Stimulated activated CD4-positive, alpha-beta T cell treated with anti-CD3 and anti-CD28 coated beads, TNF-alpha, amount 100 ng/mL, for 48 hours (primary cell): ENCODE measurements at places on chromosomes 2 and 18.

- no peak for DNase-seq
Observed at GRCh38 chr18:58044370-58045241, 580 bp downstream of the NEDD4L start.

- DNase-seq = no peak
Observed at GRCh38 chr2:84904717-84905174, 710 bp upstream of the TMSB10 start.

- DNase-seq = no peak
Observed at GRCh38 chr2:13057671-13058070, 340.9 kb downstream of the TRIB2 start.

DNA sequence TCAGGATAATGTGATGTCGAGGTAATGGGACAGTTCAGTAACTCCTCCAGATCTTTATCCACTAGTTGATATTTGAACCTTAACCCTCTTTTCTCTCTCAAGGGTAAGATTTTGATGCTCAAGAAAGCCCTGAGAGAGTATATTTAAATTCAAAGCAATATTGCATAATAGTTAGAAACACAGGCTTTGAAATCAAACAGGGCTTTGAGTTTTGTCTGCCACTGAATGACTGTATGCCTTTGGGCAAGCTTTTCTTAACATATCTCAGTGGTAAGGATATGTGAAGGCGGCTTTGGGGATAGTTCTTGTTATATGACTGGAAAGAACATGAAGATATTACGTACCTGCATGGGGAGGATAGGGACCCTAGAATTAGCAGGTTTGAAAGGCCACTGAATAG, 11.1 kb downstream of the ITPRID2 start:
- DNase-seq = no peak

GRCh38 chr2:85755122-85756027, 1.6 kb downstream of the ATOH8 start:
- no peak for DNase-seq

- no peak for DNase-seq
Observed at GRCh38 chr2:223727562-223727961, 109.8 kb downstream of the AP1S3 start.

DNA sequence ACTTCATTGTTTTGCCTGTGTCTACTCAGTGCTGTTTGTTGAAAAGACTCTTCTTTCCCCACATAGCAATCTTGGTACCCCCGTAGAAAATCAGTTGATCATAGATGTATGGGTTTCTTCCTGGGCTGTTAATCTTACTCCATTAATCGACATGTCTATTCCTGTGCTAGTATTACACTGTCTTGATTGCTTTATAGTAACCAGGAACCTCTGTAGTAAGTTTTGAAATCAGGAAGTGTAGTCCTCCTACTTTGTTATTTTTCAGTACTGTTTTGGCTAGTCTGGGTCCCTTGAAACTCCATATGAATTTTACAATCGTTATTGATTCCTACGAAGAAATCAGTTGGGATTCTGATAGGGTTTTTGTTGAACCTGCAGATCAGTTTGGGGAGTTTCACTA, 78.8 kb upstream of the FAM136A start:
- no peak for DNase-seq

DNA sequence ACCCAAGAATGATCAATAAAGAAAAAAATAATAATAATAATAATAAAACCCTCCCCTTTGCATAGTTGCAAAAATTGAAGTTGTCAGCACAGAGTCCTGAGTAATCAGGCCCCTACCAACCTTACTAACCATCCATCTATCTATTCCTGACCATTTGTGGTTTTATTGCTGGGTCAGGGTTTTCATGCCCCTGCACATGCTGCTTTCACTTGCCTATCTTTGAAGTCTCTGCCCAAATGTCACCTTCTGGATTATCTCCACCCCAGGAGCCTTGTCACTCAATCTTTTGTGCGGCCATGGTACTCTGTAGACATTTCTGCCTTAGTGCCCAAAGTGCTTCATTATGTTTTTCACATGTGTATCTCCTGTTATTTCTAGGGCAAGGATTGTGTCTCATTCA, 35.1 kb downstream of the SLC30A6 start:
- no peak for DNase-seq

DNA sequence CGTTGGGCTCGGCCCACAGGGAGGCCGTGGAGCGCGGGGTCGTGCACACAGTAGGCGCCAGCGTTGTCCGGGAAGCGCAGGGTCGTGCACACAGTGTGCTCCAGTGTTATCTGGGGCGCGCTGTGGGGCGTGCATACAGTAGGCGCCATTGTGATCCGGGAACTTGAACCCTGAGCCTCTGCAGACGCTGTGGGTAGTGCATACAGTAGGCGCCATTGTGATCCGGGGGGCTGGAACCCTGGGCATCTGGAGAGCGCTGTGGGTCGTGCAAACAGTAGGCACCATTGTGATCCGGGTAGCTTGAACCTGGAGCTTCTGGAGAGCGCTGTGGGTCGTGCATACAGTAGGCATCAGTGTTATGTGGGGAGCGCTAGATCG, 793 bp downstream of the ZNF236 start:
- no peak for DNase-seq

DNA sequence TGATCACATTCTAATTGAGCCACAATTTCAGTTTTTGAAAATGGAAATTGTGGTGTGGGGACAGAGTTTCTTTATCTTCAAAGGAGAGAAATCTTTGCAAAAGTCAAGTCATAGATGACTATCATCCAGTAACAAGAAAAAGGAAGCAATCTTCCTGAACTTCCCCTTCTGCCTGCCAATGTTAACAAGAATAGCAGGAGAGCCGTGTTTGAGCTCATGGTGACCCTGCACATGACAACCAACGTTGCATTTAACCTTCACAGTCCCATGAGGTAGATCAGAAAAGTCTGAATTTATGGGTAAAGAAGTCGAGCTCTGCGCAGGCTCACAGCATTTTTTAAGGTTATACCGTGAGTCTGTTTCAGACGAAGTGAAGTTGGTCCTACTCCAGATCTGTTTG, 454.9 kb downstream of the LPIN1 start:
- DNase-seq = no peak

DNA sequence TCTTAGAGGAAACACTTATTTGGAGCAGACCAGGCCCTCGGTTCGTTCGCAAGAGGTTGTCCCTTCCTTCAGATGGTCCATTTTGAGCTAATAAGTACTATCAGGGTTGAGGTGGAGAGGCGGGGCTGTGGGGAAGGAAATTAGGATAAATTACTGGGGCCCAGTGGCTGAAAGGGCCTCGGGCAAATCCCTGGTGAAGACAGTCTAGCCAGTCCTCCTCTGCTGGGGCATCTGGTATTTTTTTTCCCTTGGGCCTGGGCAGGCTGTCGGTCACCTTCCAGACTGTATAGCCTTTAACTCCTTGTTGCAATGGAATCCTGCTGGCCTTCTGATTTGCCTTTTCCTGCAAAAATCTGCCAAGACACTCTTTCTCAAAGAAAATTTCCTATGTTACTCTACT, 1.7 kb upstream of the MYO3B start:
- DNase-seq = no peak

DNA sequence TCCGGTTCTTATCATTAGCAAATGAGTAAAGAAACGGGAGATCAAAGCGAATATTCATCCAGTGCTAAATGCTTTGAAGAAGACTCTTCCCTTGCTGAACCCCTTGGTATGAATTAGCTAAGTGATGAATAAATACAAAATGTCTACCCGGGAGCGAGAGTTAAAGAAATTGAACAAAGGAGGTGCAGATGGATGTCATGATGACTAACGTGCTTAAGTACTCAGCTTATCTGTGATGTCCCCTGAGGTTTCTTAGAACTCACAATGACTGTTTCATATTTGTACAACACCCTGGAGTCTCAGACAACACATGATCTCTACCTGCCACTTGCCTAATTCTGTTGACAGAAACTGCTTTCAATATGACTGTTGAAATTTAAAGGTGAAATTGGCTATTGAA, 148.5 kb downstream of the TMEM200C start:
- no peak for DNase-seq

- peak; percentile 95 for DNase-seq
Observed at GRCh38 chr2:60756097-60757087, at the start of gene PAPOLG. PAPOLG (plus strand) TSS chr2:60756268; CDS start chr2:60756479, 211 bp downstream.

DNA sequence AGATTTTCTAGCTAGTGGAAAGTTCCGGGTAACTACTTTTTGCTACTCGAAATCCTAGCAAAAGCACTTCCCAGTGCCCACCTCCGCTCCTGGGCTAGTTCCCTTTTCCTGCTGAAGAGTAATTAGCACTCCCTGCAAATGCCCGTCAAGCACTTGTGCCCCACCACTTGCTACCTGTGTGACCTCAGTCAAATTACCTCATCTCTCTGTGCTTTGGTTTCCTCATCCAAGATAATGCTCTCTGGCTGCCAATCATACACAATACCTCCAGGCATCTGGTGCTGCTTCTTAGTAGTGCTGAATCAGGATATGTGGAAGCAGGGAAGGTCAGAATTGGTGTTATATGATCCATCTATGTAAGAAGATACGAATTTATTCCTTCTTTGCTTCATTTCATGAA, 102.1 kb upstream of the CDCA7 start:
- no peak for DNase-seq

DNA sequence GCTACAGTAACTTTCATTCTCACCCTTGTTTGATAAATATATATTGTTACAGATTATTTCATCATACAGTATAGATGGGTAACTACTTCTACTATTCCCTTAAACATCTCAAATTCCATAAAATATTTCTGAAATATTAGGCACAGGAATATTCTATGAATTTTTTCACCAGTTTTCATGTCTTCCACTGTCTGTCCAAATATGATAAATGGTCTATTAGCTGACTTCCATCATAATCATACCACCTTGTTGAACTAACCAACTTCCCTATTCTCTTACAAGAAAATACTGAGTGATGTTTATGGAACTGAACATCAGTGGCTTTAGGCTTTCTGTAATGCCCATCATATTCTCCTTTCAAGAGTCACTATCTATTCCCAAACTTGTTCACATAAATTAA, 82.4 kb downstream of the TRAPPC8 start:
- DNase-seq = no peak

DNA sequence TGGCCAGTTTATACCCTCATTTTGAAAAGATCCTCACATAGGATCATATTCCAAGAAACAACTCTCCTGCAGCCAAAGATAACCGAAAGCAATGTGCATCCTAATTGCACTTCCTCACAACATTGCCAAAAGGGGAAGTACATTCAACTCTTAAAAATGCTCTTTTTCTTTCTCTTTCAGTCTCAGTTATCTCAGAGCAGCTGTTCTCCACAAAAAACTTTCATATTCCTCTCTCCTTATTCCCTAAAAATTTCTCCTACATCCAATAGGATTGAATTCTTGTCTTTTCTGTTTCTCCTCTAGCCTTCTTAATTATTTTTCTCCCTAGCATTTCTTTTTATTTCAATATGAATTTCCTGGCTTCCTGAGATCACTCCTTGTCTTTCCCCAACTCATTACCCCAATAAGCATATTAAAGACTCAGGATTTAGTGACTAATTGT, 7.4 kb upstream of the VRK2 start:
- DNase-seq = no peak
